Activated CD4-positive, alpha-beta T cell treated with anti-CD3 and anti-CD28 coated beads for 1 hour (primary cell): ENCODE measurements at places on chromosomes 7 and 10.
A peak's percentile ranks its signal among the peaks of the same experiment; 100 is the strongest.

DNA sequence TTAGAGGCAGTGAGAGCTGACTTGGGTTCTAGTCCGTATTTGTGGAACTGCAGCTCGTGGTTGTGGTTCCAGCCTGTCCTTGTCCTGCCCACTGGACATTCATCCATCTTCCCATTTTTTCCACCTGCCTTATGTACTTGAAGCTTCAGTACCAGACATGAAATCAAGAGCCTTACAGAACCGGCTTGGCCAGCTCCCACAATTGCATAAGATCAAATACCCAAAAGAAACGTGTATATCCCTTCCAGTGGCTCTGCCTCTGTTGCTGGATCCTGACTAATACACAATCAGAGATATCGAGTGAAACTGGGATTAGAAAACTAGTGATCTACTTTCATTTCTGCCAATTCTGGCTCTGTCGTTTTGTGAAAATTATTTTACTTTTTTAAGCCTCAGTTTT lies 23.8 kb upstream of the LIPA start:
- DNase-seq: no peak

- no peak for DNase-seq
Observed at GRCh38 chr7:141072548-141073172, 1.2 kb upstream of the TMEM178B start.

DNA sequence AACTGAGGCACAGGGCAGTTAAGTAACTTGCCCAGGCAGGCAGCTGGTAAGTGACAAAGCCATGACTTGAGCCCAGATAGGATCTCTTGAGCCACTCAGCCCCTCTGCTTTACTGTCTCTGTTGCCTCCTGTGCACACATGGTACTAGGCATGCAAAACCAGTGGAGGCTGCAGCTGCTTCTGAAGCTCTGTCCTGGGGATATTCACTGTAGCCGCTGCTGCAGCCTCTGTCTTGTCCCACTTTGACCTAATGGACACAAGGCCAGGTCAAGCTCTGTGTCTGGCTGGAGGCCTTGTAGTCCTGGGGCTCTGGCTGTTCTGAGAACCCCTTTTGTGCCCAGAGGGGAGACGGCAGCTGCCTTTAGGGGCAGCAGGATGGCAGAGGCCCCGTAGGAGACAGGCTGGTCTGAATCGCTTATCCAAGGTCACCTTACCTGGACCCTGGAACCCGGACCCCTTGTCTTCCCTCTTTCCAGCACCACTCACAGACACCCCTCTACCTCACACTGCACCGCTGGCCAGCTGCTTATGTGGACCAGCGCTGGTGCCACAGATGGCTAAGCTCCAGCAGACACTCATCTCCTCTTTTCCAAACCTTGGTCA lies 57.6 kb downstream of the TSPAN15 start:
- no peak for DNase-seq

- DNase-seq: no peak
Observed at GRCh38 chr10:86253091-86254072, 113.2 kb downstream of the GRID1 start.

GRCh38 chr7:76234931-76235441 lies 33.3 kb downstream of the SRRM3 start:
- peak; percentile 51 for DNase-seq

- DNase-seq: no peak
Observed at GRCh38 chr7:70726294-70726693, 405.6 kb upstream of the GALNT17 start.

DNA sequence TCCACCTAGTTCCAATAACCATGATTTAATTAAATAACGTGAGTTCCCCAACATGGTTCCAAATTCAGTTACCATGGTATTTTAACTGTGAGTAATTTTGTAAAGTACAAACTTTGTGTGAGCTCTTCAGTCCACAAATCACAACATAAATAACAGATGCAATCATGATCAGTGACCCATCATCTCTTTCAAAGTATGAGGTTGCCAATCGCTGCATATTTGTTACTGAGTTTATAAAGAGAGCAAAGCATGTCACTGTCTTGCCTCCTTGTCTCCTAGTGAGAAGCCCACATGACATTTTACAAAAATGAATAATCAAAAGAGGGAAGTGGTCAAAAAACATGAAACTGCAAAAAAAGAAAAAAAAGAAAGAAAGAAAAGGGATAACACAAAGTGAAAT lies 69.1 kb upstream of the PDSS1 start:
- DNase-seq: no peak

- no peak for DNase-seq
Observed at GRCh38 chr10:115129752-115130151, 36.6 kb downstream of the ATRNL1 start.

DNA sequence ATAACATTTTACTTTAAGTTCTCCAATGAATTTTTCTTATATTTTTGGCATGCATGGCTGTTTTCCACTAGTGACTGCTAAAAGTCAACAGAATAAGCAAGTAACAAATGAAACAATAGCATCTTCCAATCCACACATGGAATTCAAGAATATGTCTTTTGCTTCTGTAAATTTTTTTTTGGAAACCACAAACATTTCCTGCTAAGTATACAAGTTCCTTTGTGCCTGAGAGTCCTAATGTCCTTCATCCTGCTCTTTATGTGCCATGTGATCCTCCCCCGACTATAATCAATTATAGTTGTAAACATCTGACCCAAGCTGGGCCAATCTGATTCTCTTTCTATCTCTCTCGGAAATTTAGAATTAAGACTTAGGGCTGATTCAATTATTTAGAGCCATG lies 61.2 kb downstream of the PPP1R3C start:
- DNase-seq: no peak

DNA sequence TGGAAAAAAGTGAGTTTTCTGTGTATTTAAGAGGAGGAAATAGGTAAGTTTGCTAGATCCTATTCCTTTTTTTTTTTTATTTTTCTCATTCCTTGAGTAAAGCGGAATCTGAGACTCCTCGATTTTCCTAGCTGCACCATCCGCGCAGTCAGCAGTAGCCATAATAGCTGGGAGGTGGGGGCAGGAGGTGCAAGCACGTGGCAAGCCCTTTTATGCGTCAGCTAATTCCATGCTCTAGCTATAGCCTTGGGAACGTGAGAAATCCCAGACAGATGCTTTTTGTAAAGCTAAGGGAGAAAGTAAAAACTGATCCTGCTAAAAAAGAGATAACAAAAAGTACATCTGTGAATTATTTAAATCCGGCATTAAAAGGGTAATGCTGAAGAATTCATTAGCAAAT lies 33.2 kb upstream of the TPK1 start:
- no peak for DNase-seq

- DNase-seq: no peak
Observed at GRCh38 chr10:117554241-117554814, 11.8 kb downstream of the EMX2 start.

DNA sequence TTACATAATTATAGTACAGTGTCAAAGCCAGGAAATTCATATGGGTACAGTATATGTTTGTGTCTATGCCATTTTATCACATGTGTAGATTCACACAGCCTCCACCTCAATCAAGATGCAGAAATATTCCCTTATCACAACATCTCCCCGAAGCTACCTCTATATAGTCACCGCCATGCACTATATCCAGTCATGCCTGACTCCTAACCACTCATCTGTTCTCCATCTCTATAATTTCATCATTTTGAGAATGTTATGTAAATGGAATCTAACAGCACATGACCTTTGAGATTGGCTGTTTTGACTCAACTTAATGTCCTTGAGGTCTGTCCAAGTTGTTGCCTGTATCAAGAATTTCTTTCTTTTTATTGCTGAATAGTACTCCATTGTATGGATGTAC lies 22.3 kb upstream of the SLC25A13 start:
- no peak for DNase-seq

- no peak for DNase-seq
Observed at GRCh38 chr7:22725585-22725984, 1.4 kb upstream of the IL6 start.

- no peak for DNase-seq
Observed at GRCh38 chr10:75825661-75826060, 394.2 kb downstream of the LRMDA start.

DNA sequence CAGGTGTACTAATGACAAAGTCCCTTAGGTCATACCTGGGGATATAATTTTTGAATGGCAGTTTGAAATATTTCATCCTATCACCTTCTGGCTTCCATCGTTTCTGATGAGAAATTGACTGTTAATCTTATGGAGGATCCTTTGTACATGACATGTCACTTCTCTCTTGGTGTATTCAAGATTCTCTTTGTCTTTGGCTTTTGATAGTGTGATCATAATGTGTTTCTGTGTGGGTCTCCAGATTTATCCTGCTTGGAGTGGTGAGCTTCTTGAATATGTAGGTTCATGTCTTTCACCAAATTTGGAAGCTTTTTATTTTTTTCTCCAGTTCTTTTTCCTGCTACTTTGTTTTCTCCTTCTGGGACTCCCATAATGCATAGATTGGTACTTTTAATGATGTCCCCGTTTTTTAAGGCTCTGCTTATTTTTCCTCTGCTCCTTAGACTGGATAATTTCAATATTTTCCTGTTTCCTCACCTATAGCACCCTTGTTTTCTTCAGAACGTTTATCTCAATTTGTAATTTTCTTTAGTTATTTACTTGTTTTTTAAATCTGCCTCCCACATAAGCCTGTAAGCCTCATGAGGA lies 4.4 kb downstream of the RBM33 start:
- DNase-seq: no peak

- no peak for DNase-seq
Observed at GRCh38 chr10:122853665-122854313, 8.1 kb upstream of the CUZD1 start.

GRCh38 chr10:68153473-68154210 lies 44.4 kb downstream of the MYPN start:
- no peak for DNase-seq

- DNase-seq: no peak
Observed at GRCh38 chr7:108618056-108618455, 48.4 kb downstream of the DNAJB9 start.
